ENCODE measurements at places on chromosomes 12 and 14. TPM values are rescaled to one million over a fixed set of nuclear protein-coding genes. Genes with fewer than 3 reads are reported as not detected.

DNA sequence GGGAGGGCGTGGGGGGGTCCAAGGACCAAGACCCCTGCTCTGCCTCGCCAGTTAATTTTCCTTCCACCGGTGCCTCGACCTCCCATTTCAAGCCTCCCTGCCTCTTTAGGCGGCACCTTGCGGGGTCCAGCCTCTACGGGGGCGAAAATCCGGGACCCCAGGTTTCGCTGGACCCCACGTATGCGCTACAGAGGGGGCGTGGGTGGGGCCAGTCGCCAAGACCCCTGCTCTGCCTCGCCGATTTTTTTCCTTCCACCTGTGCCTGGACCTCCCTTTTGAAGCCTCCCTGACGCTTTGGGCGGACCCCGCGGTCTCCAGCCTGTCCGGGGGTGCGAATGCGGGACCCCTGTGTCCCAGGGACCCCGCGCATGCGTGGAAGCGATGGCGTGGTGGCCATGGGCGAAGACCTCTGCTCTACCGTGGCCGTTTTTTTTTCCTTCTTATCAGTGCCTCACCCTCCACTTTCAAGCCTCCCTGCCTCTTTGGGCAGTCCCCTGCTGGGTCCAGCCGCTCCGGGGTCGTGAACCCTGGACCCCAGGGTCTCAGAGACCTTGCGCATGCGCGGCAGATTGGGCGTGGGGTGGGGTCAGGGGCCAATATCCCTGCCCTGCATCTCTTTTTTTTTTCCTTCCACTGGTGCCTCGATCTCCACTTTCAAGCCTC, 324.2 kb downstream of the ALG10 start:
- no peak for DNase-seq

- no peak for DNase-seq
These were observed 17.7 kb upstream of the LRP1-AS start for GRCh38 chr12:57164966-57165625.

DNA sequence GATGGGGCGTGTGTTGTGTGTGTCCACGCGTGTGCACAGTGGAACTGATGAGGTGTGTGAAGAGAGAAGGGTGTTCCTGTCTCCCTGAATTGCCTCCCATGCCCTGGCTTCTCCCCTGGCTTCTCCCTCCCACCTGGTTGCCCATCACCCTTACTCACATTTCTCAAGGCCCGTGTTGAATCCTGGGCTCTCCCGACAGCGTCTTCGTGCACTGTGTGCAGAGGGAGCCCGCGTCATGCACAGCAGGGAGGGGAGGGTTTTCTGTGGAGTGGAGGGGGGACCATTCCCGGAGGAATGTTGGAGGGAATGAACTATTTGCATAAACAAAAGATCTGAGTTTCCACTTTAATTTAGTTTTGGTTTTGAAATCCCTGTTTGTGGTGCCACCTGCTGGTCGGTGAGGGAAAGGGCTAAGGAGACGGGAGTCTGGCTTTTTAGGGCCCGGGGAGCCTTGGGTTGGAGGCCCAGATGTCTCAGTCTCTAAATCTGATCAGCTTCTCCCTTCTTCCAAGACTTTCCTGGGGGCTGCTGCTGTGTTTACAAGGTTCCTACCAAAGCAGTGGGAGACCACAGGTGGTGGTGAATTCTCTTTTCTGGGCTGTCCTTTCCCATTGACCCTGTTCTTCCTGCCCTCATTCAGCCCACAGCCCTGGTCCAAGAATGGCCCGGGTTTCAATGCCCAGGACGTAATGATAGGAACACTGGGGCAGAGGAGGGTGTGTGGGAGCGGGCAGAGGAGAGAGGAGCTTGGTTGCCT, at the start of gene C1R:
C1R (minus strand) TSS at position 217 of the 757 bp plus-strand sequence; CDS start at position 160, 57 bp downstream.
- DNase-seq, result peak; percentile 86

DNA sequence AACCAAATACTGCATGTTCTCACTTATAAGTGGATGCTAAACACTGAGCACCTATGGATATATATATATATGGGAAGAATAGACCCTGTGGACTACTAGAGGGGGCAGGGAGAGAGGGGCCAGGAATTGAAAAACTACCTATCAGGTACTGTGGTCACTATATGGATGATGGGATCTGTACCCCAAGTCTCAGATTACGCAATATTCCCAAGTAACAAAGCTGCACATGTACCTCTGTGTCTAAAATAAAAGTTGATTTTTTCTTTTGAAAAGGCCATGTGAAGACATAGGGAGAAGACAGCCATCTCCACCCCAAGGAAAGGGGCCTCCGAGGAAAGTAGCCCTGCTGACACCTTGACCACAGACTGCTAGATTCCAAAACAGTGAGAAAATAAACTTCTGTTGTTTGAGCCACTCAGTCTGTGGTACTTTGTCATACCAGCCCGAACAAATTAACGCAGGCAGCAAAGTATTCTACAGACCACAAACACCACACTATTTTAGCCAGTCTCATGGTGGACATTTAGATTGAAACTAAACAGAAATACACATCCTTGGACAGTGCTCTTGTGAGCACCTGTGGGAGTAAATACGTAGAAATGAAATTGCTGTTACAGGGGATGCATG, 197.1 kb downstream of the EFCAB11 start:
- no peak for DNase-seq

DNA sequence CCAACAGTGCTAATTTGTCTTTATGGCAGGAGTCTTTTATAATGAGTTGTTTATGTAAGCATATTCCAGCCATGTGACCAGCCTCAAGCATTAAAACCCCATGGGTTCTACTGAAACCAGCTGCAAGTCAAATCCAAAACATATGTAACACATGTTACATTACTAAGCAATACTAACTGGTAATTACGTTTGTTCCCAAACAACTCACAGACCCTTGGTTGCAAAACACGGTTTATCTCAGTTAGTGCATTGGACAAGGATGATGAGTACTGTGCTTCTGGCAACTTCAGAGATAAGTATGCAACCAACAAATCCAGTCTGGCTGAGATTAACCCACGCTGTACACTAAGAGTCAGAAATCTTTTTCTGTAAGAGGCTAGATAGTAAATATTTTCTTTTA, 110.1 kb upstream of the FAR2 start:
- DNase-seq, result no peak

GRCh38 chr14:84468153-84468552, 1061.8 kb upstream of the FLRT2 start:
- no peak for DNase-seq

DNA sequence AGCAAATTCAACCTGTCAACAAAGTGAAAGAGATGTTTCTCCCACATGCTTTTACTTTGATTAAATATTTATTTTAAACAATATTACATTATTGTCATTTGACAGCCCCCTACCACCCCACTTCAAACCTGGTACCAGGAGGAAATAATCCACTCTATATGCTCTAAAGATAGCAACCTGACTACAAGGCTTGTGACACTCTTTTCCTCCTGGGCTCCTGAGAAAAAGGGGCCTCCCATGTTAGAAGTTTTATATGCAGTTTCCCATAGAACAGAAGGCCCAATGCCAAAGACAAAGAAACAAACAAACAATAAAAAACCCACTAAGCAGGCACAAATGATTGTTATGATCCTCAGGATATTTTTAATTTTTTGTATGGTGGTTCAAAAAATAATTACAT, 73.6 kb downstream of the RPS29 start:
- no peak for DNase-seq

DNA sequence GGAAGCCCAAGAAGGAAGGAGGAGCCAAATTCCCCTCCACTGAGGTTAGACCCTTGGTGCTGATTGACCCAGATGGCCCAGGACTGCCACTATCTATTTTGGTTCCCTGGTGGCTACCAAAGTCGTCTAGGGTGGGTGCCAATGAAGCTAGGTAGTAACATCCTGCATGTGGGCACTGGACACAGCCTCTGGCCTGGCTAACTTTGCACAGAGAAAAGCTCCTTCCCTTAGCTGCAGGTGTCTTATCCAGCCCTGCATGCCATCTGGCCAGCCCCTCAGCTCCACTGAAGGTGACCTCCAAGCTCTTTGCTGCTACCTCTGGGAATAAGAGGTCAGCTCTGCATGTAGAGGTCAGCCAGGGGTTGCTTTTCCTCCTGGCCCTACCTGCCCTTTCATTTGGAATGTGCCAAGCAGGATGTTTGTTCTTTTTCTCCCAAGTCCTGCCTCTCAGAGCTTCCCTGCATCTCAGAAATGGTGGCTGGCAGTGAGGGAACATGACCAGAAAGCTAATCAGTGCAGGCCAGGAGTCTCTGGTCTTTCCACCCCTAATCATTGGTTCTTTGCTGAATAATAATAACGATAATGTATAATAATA, 34.0 kb downstream of the JDP2 start:
- no peak for DNase-seq

DNA sequence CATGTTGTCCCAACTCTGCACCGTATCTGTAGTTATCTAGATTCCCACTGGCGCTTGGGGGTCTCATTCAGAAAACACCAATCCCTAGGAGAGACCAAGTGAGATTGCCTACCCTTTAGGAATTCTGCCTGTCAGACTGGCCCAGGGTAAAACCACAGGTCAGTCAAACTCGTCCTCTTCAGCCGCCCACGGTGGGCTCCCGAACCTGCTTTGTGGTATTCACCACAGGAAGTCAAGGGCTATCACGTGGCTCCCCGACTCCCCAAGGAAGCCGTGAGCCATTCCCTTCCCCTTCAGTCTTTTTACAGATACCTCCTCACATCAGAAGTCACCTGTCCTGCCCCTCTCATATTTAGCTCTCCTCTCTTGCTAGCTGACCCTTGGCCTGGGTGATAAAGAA, 159.9 kb downstream of the EGLN3 start:
- no peak for DNase-seq

DNA sequence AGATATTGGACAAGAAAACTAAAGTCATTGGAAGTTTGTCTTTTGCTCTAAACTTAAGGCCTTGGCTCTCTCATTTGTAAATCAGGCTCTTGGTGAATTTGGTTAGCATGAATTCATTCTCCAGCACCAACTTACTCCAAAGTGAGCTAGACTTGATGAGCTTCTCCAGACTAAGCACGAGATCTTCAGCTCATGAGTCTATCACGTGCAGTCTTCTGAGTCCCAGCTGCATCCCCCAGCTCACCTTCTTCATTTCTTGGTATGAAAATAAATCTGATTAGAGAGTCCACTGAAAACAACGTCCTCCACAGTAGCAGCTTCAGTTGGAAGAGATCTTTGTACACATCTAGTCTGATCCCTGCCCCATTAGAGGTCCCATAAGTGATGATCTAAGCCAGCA, 52.5 kb upstream of the DDX11 start:
- DNase-seq, result no peak

DNA sequence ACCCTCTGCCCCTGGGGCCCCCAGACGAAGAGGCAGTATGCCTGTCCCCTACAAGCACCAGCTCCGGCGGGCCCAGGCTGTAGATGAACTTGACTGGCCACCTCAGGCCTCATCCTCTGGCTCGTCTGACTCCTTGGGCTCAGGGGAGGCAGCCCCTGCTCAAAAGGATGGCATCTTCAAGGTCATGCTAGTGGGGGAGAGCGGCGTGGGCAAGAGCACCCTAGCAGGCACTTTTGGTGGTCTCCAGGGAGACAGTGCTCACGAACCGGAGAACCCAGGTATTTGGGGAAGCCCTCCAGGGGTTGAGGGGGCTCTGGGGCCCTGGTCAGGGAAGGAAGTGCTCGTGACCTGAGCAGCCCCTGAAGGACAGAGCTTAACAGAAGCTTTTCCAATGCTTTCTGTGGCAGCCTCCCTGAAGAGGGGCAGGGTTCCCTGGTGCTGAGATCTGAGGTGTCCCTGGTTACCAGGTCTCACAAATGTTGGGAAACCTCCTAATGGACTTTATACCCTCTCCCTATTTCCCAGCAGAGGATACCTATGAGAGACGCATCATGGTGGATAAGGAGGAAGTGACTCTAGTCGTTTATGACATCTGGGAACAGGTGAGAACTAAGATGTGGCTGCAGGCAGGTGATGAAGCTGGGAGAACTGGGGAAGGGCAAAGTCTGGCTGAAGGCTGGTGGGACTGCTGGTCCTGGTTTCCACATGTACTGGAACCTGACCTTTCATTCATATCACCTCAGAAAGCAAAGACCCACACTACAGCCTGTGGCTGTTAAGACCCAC, 1.9 kb downstream of the REM2 start:
- DNase-seq, result no peak

- DNase-seq, result no peak
These were observed 184.4 kb downstream of the KIF26A start for GRCh38 chr14:104322531-104323366.

GRCh38 chr14:29442696-29443095, 485.0 kb downstream of the PRKD1 start:
- no peak for DNase-seq

DNA sequence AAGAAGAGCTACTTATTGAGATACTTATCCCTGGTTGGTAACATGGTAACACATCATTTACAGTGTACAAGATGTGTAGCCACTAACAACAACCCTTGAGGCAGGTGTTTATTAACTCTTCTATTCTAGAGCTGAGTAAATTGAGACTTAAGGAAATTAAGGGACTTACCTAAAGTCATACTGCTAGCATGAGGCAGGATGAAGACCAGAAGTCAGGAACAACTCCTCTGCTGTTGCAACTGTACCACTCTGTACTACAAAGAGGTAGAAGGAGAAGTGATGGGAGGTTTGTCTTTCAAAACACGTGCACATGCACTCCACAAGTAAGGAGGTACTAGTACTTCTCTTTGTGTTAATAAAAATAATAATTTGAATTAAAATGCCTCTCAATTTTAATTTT, 79.9 kb downstream of the LLPH start:
- no peak for DNase-seq

- no peak for DNase-seq
These were observed 924.3 kb downstream of the BCL11B start for GRCh38 chr14:98347686-98348085.

DNA sequence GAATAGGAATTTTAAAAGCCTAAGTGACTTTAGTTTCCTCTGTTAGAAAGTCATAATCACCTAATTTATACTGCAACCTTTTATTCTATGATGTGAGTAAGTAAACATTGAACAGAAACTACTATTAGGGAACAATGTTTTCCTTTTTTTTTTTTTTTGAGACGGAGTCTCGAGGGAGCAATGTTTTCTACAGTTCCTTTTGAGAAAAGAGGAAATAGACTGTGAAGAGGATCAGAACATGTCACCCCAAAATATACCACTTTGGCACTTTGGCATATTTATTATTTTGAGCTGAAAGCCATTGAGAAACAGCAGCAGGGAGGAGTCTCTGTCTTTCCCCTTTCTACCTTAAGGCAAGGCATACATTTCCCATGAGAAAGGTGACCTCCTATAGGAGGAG, 162.7 kb upstream of the CNOT2 start:
- DNase-seq, result no peak

The PROX2 gene
- not detected for total RNA-seq

The LRRC10 gene
- total RNA-seq, result 39.2 TPM

The PLD4 gene
- not detected for total RNA-seq

The VCPKMT gene
- total RNA-seq, result 3.2 TPM

The ACOT6 gene
- not detected for total RNA-seq

The NEMP1 gene
- 3.3 TPM for total RNA-seq
